ENCODE measurements at places on chromosomes 7 and 10.

GRCh38 chr10:129755158-129755591 is 208.9 kb downstream of the EBF3 start:
- DNase-seq: no peak

GRCh38 chr10:131792011-131792651 is 108.7 kb upstream of the PPP2R2D start:
- DNase-seq: no peak

DNA sequence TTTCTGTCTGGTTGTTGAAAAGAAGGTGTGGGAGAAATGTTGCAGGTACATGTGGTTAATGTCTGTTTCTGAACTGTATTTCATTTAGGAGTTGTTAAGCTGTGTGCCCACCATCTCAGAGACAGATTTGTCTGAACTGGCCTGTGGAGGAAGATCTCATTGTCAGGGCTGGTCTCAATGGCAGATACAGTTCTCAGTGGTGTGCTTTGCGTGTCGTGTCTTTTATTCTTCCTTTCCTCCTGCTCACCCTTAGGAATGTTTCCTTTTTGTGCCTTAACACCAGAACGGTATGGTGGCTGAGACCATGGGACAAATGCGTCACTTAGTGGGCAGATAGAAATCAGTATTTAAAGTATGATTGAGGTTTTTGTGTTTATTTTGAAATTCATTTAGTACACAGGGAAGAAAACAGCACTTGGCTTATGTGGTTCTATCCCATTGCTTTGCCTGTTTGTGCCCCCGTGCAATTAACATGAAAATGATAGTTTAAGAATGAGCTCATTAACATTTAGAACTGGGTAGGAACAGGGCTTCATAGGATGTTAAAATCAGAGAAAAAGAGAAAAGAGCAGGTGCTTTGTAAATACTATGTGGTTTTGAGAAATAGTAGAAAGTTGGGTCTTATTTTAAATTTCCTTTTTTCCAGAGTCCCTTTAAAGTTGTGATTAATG is 112.6 kb downstream of the AUTS2 start:
- no peak for DNase-seq

- DNase-seq: no peak
Measured at GRCh38 chr7:151770232-151770631, 106.7 kb downstream of the PRKAG2 start.

DNA sequence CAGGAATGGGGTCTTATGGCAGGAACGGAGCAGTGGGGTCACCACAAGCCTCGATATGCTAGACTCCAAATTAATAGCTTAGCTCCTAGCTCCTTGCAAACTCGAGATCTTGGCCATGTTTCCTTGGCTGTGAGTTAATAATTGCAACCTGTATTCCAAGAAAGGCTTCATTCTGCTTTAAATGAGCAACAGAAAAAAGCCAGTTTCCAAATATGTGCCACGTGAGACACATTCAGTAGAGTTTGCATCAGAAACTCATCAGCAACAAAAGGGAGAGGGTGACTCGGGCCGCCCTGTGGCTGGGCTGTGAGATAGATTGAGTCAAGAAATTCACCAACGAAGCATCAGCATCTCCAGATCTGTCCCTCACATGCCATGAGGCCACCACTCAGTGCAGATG is 112.0 kb downstream of the NPTX2 start:
- DNase-seq: no peak

GRCh38 chr10:67802767-67803538 is 35.0 kb downstream of the DNAJC12 start:
- DNase-seq: no peak

GRCh38 chr7:157073335-157073734 is 62.9 kb upstream of the MNX1 start:
- DNase-seq: no peak

DNA sequence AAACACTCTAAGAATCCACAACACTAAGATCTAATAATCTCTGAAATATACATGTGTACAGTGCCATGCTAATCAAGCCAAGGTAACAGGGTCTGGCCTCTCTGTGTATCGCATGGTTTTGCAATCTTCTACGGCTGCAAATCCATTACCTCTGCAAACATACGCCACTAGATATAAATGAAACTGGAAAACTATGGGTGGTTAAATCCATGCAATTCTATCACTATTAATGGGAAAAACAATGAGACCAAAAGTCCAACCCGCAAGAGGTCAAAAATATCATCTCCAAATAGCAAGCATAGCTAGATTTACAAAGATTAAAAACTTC is 23.0 kb downstream of the SGCE start:
- DNase-seq: no peak

GRCh38 chr7:53541475-53541874 is 506.0 kb downstream of the POM121L12 start:
- no peak for DNase-seq

DNA sequence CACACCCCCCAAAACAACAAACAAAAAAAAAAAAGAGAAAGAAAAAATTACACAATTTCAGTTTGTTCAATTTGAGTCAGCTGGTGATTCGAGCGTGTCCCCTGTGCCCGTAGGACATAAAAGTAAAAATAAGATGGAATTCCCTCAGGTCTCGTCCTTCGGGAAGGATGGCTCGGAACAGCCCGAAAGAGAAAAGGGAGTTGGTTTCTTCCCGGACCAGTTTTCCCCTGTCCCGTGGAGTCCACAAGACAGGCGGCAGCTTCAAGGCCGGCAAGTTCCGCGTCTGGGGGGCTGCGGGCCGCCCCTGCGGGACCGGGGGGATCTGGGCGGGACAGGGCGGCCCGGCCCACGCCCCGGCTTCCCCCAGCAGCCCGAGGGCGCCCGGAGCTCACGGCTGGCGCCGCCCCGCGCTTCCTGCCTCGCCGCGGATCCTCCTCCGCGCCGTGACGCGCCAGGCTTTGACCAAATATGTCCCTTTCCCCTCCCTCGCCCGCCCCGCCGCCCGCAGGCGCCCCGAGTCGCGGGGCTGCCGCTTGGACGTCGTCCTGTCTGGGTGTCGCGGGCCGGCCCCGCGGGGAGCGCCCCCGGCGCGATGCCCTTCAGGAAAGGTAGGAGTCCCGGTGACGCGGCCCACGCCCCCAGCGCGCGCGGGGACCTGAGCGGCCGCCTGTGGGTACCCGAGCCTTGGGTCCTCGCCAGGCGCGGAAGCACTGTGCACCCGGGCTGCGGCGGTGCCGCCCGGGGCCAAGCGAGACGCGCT is 55.8 kb downstream of the RBM17 start:
- DNase-seq: peak; percentile 90

- DNase-seq: no peak
Measured at GRCh38 chr10:78258323-78259030, 224.8 kb downstream of the RPS24 start.

DNA sequence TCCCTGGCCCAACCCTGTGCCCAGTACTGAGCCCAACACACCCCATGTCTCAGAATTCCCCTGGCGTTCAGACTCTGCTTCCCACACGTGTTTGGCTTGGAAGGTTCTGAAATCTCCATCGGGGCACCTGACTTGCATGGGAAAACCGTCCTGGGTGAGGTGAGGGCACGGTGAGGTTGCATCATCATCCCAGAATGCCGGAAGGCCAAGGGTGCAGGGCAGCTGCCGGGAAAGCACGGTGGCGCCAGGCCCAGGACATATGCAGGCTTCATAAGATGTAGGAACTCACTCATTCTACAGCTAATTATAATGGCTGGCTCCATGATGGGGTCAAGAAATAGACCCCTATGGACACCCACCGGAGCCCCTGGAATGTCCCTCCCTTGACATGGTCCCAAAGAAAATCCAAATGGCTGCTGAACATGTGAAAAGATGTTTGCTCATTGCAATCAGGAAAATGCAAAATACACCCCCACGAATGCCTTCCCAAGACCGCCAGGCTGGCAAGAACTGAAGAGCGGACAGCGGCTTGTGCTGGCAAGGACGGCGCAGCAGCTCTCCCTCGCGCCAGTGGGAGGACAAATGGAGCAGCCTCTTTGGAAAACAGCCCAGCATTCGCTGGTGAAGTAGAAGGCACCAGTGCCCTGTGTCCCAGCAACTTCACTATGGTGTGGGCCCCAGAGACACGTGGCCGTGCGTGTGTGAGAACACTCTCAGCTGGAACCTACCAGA is 2.3 kb downstream of the KNDC1 start:
- peak; percentile 35 for DNase-seq

- no peak for DNase-seq
Measured at GRCh38 chr7:98056580-98056979, 50.1 kb upstream of the LMTK2 start.

- no peak for DNase-seq
Measured at GRCh38 chr7:81234896-81235295, 316.0 kb upstream of the SEMA3C start.

- no peak for DNase-seq
Measured at GRCh38 chr7:91247500-91247899, 16.7 kb upstream of the FZD1 start.

DNA sequence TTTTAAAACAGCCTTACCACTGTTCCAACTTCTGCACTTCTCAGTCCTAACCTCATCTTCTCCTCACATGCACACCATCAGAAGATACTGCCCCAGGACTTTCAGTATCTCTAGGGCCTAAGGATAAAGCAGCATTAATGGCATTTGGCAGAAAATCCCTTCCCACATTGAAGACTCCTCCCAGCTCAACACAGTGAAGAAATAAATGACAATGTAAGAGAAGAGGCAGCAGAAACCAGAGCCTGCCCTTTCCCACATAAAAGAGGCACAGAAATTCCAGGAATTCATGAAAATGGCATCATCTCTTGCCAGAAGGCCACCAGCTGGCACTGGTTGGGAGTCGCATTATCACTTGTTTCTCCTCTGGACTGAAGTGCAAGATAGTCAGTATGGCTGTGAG is 3.7 kb downstream of the GCC1 start:
- no peak for DNase-seq

DNA sequence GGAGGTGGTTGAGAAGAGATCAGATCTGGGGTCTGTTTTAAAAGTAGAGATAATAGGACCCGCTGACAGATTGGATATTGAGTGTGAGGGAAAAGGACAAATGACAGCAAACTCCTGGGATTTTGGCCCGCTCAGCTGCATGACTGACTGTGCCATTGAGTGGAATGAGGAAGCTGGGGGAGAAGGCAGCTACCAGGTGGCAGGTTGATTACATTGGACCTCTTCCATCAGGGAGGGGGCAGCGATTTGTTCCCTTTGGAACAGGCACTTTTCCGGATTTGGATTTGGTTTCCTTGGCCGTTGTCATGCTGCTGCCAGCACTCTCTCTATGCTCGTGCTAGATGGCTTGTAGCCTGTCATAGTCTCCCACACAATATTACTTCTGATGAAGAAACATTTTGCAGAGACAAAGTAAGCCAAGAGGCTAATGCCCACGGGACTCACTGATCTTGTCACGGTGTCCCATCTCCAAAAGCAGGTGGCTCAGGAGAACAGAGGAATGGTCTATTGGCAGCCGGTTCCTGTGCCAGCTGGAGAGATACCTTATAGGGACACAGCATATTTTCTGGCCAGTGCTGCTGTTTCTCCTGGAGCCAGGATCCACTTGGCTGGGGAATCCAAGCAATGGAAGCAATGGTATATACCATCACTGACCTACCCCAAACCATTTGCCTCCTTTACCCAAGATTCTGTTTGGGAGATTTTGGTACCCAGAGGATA is 69.1 kb upstream of the WAC start:
- DNase-seq: no peak

DNA sequence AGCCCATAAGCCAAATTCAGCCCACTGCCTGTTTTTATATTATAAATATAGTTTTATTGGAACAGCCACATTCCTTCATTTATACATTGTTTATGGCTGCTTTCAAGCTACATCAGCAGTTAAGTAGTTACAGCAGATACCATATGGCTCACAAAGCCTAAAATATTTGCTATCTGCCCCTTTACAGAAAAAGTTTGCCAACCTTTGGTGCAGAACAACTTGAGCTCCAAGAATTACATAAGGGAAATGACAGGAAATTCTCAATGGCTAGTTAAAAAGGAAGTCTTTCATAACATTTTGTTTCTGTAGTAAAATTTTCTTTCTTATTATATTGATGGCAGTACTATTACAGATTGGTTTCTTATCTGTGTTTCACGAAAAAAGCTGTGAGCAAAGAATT is 59.3 kb downstream of the COL28A1 start:
- no peak for DNase-seq

- no peak for DNase-seq
Measured at GRCh38 chr7:16660702-16661464, 14.9 kb downstream of the BZW2 start.

DNA sequence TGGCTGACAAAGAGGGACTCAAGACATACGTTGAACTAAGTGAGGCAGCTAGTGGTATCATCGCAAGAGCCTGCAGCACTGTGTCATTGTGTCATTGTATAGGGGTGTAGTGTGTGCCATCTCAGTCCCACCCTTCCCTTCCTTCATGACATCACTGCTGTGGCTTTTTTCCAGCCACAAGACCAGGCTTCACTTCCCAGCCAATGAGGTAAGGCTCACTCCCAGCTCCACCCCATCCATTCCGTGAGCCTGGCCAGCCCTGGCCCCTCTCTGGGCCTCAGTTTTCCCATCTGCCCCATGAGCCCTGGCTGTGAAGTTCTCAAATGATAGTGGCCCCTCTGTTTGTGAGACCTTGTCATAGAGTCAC is 134.3 kb upstream of the ZMIZ1 start:
- no peak for DNase-seq

- no peak for DNase-seq
Measured at GRCh38 chr10:21527598-21528235, 2.2 kb upstream of the SKIDA1 start.

DNA sequence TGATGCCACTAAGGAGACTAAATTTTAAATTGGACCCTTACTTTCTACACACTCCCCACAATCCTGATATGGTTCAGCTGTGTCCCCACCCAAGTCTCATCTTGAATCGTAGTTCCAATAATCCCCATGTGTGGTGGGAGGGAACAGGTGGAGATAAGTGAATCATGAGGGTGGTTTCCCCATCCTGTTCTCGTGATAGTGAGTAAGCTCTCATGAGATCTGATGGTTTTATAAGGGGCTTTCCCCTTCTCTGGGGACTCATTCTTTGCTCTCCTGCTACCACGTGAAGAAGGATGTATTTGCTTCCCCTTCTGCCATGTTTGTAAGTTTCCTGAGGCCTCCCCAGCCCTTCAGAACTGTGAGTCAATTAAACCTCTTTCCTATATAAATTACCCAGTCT is 18.4 kb upstream of the BET1 start:
- DNase-seq: no peak

DNA sequence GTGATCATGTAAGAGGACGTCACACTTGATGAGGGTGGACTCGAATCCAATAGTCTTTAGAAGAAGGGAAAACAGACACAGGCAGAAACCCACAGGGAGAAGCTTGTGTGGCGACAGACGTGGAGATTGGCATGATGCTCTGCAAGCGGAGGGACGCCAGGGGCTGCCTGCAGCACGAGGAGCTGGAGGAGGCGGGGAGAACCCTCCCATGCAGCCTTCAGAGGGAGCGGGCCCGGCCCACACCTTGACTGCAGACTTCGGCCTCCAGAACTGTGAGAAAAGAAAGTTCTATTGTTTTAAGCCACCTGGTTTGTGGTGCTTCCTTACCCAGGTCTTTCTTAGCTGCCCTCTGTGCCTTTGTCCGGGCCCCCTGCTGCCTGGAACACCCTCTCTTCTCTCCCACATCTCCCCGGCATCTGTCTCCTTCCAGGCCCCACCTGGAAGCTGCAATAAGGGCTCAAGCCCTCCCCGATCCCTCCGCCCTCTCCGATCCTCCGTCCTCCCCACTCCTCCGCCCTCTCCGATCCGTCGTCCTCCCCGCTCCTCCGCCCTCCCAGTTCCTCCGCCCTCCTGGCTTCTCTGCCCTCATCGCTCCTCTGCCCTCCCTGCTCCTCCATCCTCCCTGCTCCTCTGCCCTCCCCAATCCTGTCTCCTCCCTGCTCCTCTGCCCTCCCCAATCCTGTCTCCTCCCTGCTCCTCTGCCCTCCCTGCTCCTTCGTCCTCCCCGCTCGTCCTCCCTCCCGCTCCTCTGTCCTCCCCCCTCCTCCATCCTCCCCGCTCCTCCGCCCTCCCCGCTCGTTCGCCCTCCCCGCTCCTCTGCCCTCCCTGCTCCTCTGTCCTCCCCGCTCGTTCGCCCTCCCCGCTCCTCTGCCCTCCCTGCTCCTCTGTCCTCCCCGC is 17.4 kb upstream of the PRKAG2 start:
- DNase-seq: no peak

All from substantia nigra (tissue), 51 donors.